ENCODE measurements at places on chromosomes 2 and 18. TPM values are rescaled to one million over a fixed set of nuclear protein-coding genes. Genes with fewer than 3 reads are reported as not detected.
A peak's percentile ranks its signal among the peaks of the same experiment; 100 is the strongest.

Gene TUBB8B
- 0.66 TPM for total RNA-seq

Gene SLC9A4
- total RNA-seq: not detected

Gene SPC25
- 1.0 TPM for total RNA-seq

Gene LDLRAD4
- 28.5 TPM for total RNA-seq

Gene CCNT2
- total RNA-seq: 62.8 TPM

Gene GRHL1
- 40.0 TPM for total RNA-seq

Gene CDK5R2
- not detected for total RNA-seq

DNA sequence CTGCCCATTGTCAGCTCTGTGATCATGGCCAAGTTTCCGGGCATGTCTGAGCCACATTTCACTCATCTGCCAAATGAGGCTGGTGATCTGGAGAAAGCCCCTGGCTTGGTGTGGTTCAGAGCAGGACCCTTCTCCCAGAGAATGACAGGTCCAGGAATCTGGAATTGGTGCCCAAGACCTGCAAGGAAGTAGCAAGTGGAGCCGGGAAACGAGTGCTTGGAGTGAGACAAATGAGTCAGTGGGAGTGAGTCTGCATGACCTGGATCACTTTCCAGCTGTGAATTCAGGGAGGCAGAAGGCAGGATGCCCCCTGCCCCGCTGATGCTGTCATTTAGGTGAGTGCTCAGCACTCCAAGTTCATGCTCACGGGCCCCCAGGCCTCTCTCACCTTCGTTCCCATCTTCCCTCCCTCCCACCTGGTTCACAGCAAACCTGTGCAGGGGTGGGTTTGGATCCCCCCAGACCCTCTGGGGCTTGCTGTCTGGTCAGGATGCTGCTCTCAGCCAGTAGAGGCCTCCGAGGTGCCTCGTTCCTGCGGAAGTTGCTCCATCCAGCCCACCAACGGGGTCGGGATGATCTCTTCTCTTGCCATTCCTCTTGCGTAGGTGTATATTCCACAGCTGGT, 104.4 kb downstream of the INHBB start:
- no peak overlapping the region for H3K27ac ChIP-seq
- H3K4me1 ChIP-seq: no peaks in the 10 kb centered on the region
- no peaks in the 10 kb centered on the region for H3K36me3 ChIP-seq
- H3K27me3 ChIP-seq: no peaks in the 10 kb centered on the region
- DNase-seq: no peak

GRCh38 chr2:1619556-1619955, 124.8 kb downstream of the PXDN start:
- no peak overlapping the region for H3K27ac ChIP-seq
- H3K36me3 ChIP-seq: no peaks in the 10 kb centered on the region
- no peaks in the 10 kb centered on the region for H3K4me1 ChIP-seq
- H3K27me3 ChIP-seq: no peaks in the 10 kb centered on the region
- no peak for DNase-seq
- no peak overlapping the region for H3K4me3 ChIP-seq

DNA sequence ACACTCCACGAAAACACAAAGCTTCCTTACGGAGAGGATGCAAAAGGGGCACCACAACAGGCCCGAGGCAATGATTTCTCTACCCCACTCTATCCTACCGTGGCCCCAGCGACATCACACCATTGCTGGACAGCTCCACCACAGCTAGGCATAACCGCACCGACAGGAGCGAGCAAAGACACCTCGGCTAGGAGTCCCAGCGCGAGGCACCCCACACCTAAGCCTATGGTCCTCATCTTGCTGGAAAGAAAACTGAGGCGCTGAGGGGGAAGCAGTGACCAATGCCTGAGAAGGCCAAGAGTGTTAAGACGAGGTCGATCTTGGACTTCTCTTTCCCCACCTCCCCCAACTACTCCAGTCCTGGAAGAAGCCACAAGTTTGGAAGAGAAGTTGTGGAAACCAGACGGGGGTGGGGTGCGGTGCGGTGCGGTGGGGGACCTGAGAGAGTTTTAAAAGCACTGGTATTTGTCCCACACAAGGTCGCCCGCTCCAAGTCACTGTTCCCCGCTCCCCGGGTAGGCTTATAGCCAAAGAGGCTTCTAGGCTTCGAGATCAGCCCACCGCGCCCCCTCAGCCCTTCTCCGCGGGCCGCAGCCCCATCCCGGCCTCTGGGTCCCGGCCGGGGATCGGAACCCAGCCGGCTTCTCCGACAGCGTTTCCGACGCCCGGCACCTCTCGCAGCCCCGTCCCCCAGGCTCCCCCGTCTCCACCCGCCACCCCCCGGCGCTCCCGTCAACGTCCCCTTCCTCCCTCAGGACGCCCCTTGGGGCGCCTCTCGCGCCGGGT, 766 bp downstream of the PDE6D start:
- H3K4me1 ChIP-seq: peaks cover 11% of the 10 kb centered on the region
- peak overlapping the region; percentile 83 for H3K27ac ChIP-seq
- H3K4me3 ChIP-seq: peak overlapping the region; percentile 83
- H3K27me3 ChIP-seq: no peaks in the 10 kb centered on the region

DNA sequence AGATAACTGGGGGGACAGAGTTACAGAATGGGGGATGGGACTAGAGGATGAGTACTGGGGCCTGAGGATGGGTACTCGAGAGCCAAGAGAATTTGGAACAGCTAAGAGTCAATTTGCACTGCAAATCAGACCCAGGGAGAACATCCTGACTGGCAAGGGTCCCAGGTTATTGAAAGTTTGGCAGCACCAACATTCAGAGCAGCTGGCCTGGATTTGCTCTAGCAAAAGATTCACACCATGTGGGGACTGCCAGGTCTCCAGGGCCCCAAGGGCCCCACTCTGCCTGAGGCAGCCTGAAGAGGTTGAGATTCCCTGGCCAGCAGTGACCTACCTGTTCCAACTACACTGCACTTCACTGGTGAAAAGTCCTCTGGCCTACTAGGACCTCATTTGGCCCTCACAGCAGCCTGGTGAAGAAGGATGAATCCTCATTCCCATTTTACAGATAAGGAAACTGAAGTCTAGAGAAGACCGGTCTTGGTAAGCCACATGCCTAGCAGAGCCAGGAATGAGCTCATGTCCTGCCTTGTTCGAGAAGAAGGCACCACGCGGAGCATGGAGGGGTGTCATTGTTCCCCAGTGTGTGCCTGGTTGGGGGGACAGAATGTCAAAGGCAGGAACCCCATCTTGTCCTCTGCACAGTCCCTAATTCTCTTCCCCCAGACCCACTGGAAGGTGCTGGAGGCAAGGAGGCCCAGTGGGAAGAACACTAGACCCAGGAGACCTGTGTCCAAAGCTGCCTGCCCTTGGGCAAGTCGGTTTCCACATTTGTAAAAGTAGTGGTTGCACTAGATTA, 258.6 kb downstream of the TNS1 start:
- no peaks in the 10 kb centered on the region for H3K4me1 ChIP-seq
- no peak overlapping the region for H3K27ac ChIP-seq
- H3K4me3 ChIP-seq: no peak overlapping the region
- H3K27me3 ChIP-seq: no peaks in the 10 kb centered on the region

GRCh38 chr2:189854187-189854586, 69.9 kb downstream of the PMS1 start:
- no peaks in the 10 kb centered on the region for H3K27me3 ChIP-seq
- H3K4me3 ChIP-seq: no peak overlapping the region
- H3K36me3 ChIP-seq: no peaks in the 10 kb centered on the region
- DNase-seq: no peak
- H3K27ac ChIP-seq: no peak overlapping the region

DNA sequence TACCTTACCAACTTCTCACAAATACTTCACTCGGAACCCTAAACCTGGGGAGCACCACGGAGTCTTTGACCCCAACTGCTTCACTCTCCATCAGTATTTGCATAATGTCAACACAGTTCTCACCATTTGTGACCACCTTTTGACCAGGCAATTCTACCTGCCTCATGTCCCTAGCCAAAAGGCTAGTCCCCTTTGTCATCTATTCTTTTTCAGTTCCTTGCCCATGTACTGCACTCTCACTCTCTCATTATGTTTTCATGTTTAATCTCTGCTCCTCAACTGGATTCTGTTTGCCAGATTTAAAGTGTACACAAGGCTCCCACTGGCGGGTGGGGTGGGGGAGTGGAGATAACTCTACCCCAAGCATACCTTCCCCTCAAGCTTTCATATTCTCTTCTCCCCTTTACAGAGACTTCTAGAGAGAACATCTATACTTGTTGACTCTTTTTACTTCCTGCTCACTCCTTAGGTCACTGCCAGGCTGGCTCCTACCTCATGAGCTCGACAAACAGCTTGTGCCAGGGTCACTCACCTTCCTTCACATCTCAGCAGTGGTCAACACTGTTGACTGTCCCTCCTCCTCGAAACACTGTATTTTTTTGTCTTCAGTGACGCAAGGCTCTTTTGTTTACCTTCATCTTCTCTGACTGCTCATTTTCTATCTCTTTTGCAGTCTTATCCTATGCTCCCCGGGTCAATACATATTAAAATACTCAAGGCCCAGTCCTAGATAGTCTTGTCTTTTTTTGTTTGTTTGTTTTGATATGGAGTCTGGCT, 88.7 kb upstream of the MAP4K3 start:
- no peaks in the 10 kb centered on the region for H3K36me3 ChIP-seq
- no peak for DNase-seq
- H3K4me3 ChIP-seq: no peak overlapping the region
- H3K27ac ChIP-seq: no peak overlapping the region
- no peaks in the 10 kb centered on the region for H3K27me3 ChIP-seq
- no peaks in the 10 kb centered on the region for H3K4me1 ChIP-seq

GRCh38 chr2:179021258-179021657, 28.7 kb downstream of the CCDC141 start:
- H3K36me3 ChIP-seq: no peaks in the 10 kb centered on the region
- no peak overlapping the region for H3K27ac ChIP-seq
- no peaks in the 10 kb centered on the region for H3K27me3 ChIP-seq
- H3K4me3 ChIP-seq: no peak overlapping the region
- H3K4me1 ChIP-seq: no peaks in the 10 kb centered on the region
- no peak for DNase-seq

- no peak for DNase-seq
- no peaks in the 10 kb centered on the region for H3K27me3 ChIP-seq
- H3K36me3 ChIP-seq: no peaks in the 10 kb centered on the region
- no peak overlapping the region for H3K4me3 ChIP-seq
- no peak overlapping the region for H3K27ac ChIP-seq
Measured at GRCh38 chr2:25213229-25213628, 44.8 kb upstream of the POMC start.

GRCh38 chr2:101469863-101470262, 5.0 kb downstream of the RFX8 start:
- H3K27me3 ChIP-seq: no peaks in the 10 kb centered on the region
- H3K27ac ChIP-seq: no peak overlapping the region
- no peaks in the 10 kb centered on the region for H3K36me3 ChIP-seq
- H3K4me1 ChIP-seq: no peaks in the 10 kb centered on the region

- H3K36me3 ChIP-seq: no peaks in the 10 kb centered on the region
- H3K27me3 ChIP-seq: no peaks in the 10 kb centered on the region
- no peak for DNase-seq
- no peak overlapping the region for H3K27ac ChIP-seq
Measured at GRCh38 chr18:52394602-52395001, 54.6 kb downstream of the DCC start.

- no peaks in the 10 kb centered on the region for H3K27me3 ChIP-seq
- no peaks in the 10 kb centered on the region for H3K36me3 ChIP-seq
- no peaks in the 10 kb centered on the region for H3K4me1 ChIP-seq
- H3K27ac ChIP-seq: no peak overlapping the region
- no peak overlapping the region for H3K4me3 ChIP-seq
- no peak for DNase-seq
Measured at GRCh38 chr2:212135739-212136138, 402.9 kb downstream of the ERBB4 start.

GRCh38 chr2:75964646-75965045, 253.9 kb upstream of the GCFC2 start:
- no peak overlapping the region for H3K27ac ChIP-seq
- no peak overlapping the region for H3K4me3 ChIP-seq
- H3K4me1 ChIP-seq: no peaks in the 10 kb centered on the region
- H3K27me3 ChIP-seq: no peaks in the 10 kb centered on the region
- H3K36me3 ChIP-seq: no peaks in the 10 kb centered on the region

- H3K27me3 ChIP-seq: no peaks in the 10 kb centered on the region
- no peak overlapping the region for H3K27ac ChIP-seq
- H3K36me3 ChIP-seq: no peaks in the 10 kb centered on the region
- no peak overlapping the region for H3K4me3 ChIP-seq
- H3K4me1 ChIP-seq: no peaks in the 10 kb centered on the region
- no peak for DNase-seq
Measured at GRCh38 chr18:12314591-12315305, 6.7 kb downstream of the TUBB6 start.

DNA sequence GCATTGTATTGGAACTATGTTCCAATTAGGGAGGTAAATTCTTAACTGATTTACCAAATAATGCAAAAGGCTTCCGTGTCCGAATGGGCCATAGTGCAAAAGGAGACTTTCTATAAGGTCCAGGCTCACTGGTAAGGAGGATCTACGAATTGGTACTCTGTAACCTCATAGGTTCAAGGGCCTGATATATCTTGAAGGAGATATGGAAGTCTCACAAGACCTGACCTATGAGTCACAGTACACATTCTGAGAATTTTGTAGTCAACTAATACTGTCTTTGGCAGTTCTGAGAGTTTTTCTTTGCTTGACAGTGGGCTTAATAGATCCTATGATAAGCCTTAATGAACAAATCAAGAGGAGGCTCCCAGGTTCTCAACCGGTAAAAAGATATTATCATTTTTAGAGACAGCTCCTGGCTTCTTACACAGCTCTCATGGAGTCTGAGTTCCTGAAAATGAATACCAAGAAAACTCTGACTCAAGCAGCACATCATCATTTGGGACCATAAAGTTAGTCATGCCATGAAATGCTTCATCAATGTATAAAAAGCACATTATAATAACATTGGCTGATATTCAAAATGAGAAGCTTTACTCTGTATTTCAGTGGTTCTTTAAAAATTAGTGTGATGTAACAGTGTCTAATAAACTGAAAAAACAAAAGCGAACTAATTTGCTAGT, 1275.2 kb upstream of the CRIM1 start:
- no peaks in the 10 kb centered on the region for H3K4me1 ChIP-seq
- H3K27ac ChIP-seq: no peak overlapping the region

- H3K36me3 ChIP-seq: no peaks in the 10 kb centered on the region
- no peak for DNase-seq
- no peaks in the 10 kb centered on the region for H3K27me3 ChIP-seq
- H3K27ac ChIP-seq: no peak overlapping the region
- no peaks in the 10 kb centered on the region for H3K4me1 ChIP-seq
Measured at GRCh38 chr2:209614690-209615369, 156.8 kb upstream of the UNC80 start.

DNA sequence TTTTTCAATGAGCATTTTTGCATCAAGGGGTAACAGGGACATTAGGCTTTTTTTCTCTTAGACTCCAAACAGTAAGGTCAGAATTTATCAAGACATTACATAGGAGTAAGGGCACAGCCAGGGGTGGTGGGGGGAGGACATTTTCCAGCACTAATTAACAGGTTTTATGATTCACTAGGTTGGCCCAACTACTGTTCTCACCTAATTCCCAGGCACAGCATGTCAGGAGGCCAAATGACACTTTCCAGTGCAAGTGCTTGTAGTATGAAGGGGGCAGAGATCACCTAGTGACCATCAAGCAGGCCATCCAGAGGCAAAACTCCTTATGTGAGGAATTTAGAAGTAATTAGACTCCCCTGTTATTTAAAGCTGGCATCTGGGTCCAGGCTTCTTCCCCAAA, 3.9 kb upstream of the MBD2 start:
- no peaks in the 10 kb centered on the region for H3K4me1 ChIP-seq
- no peak overlapping the region for H3K4me3 ChIP-seq
- DNase-seq: no peak
- no peak overlapping the region for H3K27ac ChIP-seq
- no peaks in the 10 kb centered on the region for H3K27me3 ChIP-seq

- H3K4me1 ChIP-seq: no peaks in the 10 kb centered on the region
- H3K27ac ChIP-seq: no peak overlapping the region
- DNase-seq: no peak
- no peaks in the 10 kb centered on the region for H3K27me3 ChIP-seq
- no peaks in the 10 kb centered on the region for H3K36me3 ChIP-seq
Measured at GRCh38 chr2:69774984-69775982, 33.3 kb downstream of the ANXA4 start.
